ENCODE measurements at places on chromosomes 2 and 18.

GRCh38 chr2:178804791-178805190, 2.4 kb downstream of the TTN start:
- no peak for DNase-seq

- DNase-seq, result no peak
These were observed 59.6 kb downstream of the NCK2 start for GRCh38 chr2:105804266-105804665.

- no peak for DNase-seq
These were observed 41.1 kb upstream of the VIT start for GRCh38 chr2:36655453-36655852.

DNA sequence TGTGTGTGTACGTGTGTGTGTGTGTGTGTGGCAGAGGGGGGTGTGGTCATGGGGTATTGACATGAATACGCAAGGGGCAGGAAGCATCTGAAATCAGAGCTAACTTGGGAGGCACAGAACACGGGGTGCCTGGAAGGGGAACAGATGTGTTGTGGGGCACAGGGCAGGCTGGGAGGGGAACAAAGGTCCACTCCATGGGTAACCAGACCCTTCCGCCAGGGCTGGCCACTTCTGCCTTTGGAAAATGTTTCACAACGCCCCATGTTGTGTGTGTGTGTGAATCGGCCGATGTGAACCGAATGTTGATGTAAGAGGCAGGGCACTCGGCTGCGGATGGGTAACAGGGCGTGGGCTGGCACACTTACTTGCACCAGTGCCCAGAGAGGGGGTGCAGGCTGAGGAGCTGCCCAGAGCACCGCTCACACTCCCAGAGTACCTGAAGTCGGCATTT, at the start of gene SLC11A1:
TSS of gene SLC11A1 (plus strand) at position 358 of the 451 bp plus-strand sequence. CDS start 96 bp downstream, outside the sequence.
- DNase-seq, result no peak

GRCh38 chr18:35131387-35132020, 90.3 kb downstream of the MAPRE2 start:
- DNase-seq, result no peak

GRCh38 chr2:37367984-37368383, 23.6 kb downstream of the QPCT start:
- no peak for DNase-seq

DNA sequence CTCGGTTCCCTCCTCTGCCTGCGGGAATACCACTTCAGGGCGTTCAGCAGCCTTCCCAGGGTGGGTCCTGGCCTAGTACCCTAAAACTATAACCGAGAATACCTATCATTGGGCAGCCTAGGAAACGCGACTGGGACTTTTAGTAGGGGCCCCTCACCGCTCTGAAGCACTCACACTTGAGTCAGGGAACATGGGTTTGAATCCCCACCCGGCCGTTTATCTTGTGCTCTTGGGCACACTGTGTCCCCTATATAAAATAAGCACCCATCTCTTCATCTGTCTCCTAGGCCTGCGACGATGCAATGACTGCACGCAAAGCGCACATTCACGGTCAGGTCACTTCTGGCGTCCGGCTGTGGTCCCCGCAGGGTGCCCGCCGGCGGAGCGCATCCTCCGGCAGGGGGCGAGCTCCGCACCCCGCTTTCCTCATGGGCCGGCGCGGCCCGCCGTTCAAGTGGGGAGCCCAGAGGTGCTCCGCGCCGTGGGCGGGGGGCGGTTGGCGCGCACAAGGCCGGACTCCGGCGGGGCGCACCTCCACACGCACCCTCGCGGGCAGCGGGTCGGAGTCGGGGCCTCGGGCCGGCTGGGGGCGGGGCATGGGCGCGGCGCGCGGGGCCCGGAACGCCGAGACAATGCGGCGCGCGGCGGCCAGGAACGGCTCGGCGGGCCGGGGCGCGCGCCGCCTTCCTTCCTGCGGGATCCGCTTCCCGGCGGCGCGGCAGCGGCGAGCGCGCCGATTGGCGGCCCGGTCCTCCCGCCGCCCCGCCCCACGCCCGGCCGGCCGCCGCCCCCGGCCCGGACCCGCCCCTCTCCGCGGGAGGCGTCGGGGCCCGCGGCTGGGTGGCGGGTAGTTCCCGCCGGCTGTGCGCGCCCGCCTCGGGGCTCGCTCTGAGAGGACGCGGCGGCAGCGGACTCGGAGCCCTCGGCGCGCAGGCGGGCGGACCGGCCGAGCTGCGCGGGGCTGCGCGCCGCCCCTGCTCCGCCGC, at the start of gene ASAP2:
TSS of gene ASAP2 (plus strand) at position 850 of the 986 bp plus-strand sequence. CDS start 293 bp downstream, outside the sequence.
- peak; percentile 21 for DNase-seq

DNA sequence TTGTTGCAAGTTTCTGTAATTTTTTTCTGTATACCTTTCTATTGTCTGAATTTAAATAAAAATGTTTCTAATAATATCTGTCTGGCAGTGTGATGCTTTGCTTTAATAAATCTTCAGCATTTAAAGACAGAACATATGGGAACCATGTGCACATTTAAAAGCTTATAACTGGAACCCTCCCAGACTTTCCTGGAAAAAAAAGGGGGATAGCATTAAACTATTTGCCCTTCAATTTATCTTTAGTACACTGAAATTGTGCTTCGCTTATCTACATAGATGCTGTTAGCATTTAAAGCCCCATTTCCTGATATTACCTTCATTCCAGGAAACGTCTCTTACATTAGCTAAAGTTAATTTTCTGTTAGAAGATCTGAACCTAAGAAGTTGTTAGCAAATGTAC, 64.6 kb downstream of the ZC3H6 start:
- no peak for DNase-seq

GRCh38 chr2:76640905-76641304, 881.3 kb downstream of the LRRTM4 start:
- DNase-seq, result no peak

DNA sequence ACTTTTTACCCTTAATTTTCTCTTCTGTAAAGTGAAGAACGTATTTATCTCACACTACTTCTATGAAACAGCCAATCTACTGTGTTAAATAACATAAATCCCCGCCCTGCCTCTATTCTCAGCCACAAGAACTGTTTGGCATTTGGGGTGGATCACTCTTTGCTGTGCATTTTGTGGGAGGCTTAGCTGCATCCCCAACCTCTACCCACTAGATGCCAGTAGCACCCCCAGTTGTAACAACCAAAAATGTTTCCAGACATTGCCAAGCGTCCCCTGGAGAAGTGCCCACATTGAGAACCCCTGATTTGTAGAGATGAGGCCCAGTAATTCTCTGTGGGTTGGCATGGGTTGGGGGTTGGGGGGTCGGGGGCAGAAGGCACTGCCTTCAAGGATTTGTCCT, 94.7 kb upstream of the BOD1L2 start:
- DNase-seq, result no peak

DNA sequence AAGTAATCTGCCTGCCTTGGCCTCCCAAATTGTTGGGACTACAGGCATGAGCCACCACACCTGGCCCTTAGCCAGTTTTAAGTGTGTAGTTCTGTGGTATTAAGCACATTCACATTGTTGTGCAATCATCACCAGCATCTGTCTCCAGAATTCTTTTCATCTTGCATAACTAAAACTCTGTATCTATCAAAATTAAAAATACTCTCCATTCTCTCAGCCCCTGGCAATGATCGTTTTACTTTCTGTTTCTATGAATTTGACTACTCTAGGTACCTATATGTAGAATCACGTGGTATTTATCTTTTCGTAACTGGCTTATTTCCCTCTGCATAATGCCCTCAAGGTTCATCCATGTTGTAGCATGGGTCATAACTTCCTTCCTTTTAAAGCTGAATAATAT, 45.5 kb upstream of the CAVIN2 start:
- no peak for DNase-seq

DNA sequence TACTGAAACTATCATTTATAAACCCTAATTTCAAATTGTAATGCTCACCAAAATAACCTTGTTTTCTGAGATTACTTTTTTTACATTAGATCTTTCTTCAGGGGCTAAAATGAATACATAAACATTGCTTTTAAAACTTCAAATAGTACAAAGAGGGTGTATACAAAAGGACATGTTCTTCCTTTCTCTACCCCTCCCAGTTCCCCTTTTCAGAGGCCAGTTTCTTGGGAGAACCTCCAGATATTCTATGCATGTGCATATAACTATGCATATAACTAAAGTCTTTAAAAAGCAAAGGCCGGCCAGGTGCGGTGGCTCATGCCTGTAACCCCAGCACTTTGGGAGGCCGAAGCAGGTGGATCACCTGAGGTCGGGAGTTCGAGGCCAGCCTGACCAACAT, 10.6 kb upstream of the FAM117B start:
- DNase-seq, result no peak

GRCh38 chr18:22267697-22268096, 98.3 kb downstream of the GATA6 start:
- no peak for DNase-seq

DNA sequence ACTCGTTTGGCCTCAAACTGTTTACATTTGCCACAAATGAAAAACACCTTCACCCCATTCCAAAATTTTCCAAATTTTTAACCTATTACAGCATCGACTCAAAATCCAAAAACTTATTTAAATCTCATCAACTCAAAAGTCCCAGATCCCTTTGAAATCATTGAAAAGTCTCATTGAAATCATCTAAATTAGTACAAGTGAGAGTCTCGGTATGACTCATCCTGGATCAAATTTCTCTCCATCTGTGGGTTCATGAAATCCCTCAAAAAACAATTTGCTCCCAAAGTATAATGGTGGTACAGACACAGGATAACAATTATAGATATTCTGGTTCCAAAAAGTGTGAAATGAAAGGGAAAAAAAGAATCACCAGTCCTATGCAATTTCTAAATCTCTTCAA, 65.1 kb downstream of the LRP1B start:
- no peak for DNase-seq

GRCh38 chr2:188146888-188147287, 144.8 kb upstream of the GULP1 start:
- no peak for DNase-seq

DNA sequence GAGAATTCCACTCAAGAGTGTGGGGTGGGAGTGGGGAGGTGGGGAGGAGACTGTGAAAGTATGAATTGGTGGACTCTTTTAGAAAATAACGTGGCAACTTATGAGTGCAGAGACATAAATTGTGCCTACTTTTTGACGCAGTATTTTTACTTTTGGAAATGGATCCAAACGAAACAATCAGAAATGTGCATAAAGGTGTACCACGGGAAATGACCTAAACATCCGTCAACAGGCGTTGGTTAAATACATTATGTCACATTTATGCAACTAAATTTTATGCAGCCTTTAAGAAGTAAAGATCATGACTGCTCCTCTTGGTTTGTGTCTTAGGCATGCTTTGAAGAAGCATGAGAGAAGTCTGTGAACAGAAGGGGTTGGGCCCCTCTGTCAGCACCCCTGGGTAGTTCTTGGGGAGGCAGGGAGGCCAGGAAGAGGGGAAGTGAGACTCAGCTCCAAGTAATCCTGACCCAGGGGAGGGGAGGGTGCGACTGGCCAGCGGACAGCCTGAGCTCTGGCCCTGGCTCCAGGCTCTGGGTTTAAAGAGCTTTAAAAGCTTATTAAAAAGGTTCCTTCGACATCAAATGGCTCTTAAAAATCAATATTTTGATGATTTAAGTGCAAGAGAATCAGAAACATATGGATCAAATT, 126.4 kb upstream of the HAAO start:
- DNase-seq, result no peak

DNA sequence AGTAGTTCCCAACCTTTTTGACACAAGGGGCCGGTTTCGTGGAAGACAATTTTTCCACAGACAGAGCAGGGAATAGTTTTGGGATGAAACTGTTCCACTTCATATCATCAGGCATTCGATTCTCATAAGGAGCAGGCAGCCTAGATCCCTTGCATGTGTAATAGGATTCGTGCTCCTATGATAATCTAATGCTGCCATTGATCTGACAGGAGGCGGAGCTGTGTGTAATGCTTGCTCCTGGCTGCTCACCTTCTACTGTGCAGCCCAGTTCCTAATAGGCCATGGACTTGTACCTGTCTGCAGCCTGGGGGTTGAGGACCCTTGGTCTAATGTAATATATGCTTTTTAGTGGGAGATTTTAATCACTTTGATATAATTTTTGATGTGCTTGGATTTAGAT, 188.7 kb upstream of the KLHL14 start:
- DNase-seq, result no peak

GRCh38 chr2:232282508-232283055, 96.0 kb upstream of the ALPP start:
- DNase-seq, result no peak

DNA sequence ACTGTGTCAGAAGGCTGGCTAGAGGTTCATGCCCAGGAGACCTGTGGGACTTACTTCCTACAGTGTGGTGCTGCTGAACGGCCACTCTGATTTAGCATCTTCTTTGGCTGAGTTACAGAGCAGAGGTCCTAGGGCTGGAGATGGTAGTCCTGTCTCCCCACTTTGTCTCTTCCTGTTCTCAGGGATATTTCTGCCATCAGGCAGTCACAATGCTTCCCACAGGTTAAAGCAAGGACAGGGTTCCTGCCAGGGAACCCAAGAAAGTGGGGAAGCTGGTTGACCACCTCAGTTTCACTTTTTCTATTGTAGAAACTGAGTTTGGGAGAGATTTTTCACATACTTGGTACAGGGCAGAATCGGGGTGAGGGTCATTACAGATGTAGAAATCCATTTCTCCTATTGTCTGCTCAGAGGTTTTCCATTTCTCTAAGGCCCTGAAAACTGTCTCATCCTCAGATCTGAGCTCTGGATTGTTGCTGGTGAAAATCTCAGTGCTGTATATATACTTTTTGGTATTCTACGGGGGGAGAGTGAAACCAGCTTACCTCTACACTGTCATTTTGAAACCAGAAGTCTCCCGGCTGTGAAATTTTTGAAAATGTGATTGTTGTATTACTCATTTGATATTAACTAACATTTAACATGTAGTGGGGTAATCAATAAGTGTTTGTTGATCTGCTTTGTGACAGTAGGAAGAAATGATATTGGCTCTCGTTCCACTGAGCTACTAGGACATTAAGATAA, 37.0 kb upstream of the MEP1B start:
- no peak for DNase-seq

- no peak for DNase-seq
These were observed 61.8 kb downstream of the FMNL2 start for GRCh38 chr2:152396763-152397162.

DNA sequence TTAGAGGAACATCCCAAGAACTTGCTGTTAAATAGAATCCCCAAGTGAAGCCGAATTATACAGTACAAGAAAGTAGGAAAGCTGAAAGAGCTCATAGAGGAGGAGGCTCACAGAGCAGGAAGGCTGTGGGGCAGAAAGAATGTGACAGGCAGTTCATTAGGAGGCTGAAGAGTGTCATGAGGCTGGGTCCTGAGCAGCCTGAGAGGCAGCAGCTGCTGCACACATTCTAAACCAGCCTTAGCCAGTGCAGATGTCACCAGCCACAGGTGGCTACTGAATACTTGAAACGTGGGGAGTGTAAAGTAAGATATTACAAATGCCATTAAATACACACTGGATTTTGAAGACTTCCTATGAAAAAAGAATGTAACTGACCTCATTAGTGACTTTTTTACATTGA, 490.2 kb upstream of the KLHL29 start:
- DNase-seq, result no peak

DNA sequence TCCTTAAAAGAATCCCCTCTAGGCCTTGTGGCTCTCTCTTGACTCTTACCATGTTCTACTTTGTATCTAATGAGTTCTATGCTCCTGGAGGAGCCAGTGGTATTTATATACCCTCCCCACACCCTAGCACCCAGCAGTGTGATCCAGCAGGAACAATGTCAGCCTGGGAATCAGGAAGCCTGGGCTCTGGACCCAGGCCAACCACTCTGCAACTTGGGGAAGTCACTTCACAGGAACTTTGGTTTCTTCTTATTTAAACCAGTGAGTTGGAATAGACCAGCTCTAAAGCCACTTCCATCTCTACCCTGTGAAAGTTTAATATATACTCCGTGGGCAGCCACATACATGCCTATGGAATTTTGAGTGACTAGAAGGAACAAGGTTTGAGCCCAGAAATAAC, 11.6 kb upstream of the SPTBN1 start:
- DNase-seq, result no peak

GRCh38 chr2:233430651-233431050, 76.4 kb downstream of the DGKD start:
- DNase-seq, result no peak

GRCh38 chr2:70477441-70477844, 76.2 kb downstream of the TGFA start:
- DNase-seq, result no peak

Data from GOT3 (cell line).